ENCODE measurements at places on chromosomes 2 and 18.

GRCh38 chr2:161415987-161416707 is at the start of gene TBR1:
Gene TBR1, plus strand, starts transcription at chr2:161416297. Its CDS starts 114 bp downstream, at chr2:161416411.
- DNase-seq, result no peak

- no peak for DNase-seq
Observed at GRCh38 chr2:127034051-127034450, 72.9 kb downstream of the BIN1 start.

GRCh38 chr2:239678666-239679296 is 278.0 kb upstream of the HDAC4 start:
- no peak for DNase-seq

DNA sequence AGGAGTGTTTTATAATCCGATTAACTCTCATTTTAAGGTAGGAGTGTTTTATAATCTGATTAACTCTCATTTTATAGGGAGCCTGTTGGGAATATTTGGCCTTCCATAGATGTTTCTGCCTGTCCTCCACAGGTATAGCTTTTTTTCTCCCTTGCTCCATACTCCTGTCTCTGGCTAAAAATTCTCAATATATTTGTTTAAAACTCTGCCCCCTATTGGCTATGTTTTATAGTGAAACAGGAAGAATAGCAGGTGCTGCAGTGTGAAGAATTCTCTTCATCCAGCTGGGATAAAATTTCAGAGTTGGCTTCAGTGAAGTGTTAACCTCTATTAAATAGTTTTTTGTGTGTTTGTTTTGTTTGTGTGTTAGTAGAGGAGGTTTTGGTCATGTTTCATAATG is 1046.0 kb upstream of the TMEFF2 start:
- peak; percentile 2 for DNase-seq

- DNase-seq, result no peak
Observed at GRCh38 chr2:201733544-201733943, 35.1 kb upstream of the MPP4 start.

DNA sequence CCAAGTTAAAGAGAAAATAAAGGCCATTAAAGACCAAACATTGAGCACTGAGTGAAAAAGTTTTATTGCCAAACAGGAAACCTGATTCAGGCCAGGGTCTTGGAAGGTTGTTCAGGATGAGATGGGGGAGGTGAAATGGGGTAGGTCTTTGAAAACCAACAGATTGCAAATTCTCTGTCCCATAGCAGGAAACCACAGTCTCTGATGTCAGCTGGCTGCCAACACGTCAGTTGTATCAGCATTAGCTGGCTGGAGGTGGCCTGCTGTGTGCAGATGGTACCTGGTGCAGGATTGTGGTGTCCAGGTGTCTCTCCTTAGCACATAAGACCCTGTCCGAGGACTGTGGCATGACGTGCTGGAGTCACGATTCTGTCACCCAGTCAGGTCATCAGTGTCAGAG is 106.3 kb downstream of the MSH2 start:
- DNase-seq, result peak; percentile 47

- DNase-seq, result no peak
Observed at GRCh38 chr2:132690664-132691303, 20.8 kb upstream of the LYPD1 start.

DNA sequence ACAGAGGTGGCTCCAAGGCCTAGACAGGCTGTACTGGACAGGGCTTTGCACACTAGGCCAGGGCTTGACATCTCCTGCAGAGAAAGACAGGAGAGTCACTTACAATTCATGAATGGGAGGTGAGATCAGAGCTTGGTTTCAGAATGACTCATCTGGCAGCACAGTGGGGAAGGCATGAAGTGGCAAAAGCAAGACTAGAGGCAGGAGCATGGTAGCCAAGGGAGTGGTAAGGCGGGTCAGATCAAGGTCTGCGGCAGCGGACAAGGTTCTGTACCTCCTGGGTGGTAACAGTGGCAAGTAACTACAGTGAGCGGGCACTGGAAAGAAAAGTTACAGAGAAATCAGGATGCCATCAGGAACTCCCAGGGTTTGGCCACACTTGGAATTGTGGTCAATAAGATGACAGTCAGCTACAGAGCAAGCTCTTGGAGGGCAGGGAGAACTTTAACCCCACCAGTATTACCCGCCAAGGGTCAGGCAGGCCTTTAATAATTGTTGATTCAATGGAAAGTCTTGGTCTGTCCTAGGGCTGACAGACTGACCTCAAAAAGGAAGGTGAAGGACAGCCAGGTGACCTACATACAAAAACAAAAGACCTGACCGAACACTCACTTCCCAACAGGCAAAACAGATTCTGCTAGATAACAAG is 5.7 kb downstream of the MCFD2 start:
- peak; percentile 70 for DNase-seq

DNA sequence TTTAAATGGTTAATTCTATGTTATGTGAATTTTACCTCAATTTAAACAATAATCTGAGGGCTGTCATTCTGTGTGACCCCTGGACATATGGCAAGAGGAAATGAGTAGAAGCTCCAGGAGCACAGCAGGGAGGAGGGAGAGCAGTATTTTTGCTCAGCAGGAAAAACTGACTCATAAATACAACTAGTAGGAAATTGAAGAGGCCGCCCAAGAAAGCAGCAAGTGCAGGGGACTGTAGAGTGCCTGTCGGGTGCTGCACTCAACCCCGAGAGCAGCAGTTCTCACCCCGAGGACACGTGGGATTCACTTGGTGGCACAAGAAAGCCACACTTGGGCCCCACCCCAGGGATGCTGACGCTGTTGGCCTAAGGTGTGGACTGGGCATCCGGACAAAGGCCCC is 60.8 kb downstream of the NPAS2 start:
- DNase-seq, result peak; percentile 55

DNA sequence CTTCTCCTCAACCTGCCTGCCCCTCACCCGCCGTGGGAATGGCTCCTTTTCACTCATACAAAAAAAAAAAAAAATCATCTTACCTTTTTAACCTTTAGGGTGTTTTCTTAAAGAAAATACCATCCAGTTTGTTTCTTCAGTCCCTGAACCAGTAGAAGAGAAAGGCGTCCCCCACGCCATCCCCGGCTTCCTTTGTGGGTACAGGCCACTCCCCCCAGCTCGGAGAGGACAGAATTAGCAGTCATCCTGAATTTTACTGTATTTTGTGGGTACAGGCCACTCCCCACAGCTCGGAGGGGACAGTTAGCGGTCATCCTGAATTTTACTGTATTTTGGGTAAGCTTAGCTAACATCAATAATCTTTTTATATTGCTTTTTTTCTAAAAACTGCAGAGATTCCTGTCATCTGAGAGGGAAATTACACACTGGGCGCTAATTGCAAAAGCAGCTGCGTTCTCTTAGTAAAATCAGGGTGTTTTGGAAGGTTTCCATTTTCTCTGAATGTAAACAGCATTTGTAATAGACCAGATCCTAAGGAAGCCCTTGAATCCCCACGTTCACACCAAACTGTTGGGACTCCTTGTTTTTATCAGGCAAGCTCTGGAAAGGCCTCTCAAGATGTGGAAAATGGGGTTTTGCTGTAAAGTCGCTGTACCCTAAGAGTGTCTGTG is 72.5 kb downstream of the NFATC1 start:
- DNase-seq, result no peak

GRCh38 chr18:52670896-52671295 is 330.9 kb downstream of the DCC start:
- DNase-seq, result peak; percentile 20

GRCh38 chr18:60082790-60083189 is 183.0 kb downstream of the PMAIP1 start:
- DNase-seq, result no peak

GRCh38 chr2:11588228-11589110 is 54.6 kb downstream of the GREB1 start:
- DNase-seq, result no peak

GRCh38 chr2:64359892-64360657 is 93.9 kb upstream of the LGALSL start:
- DNase-seq, result peak; percentile 92

GRCh38 chr2:109065391-109065734 is 63.6 kb upstream of the SH3RF3 start:
- DNase-seq, result no peak
